Endothelial cell (in vitro differentiated cells): ENCODE measurements at places on chromosomes 6 and 20. TPM values are rescaled to one million over a fixed set of nuclear protein-coding genes. Genes with fewer than 3 reads are reported as not detected.

The BFSP1 gene
- 3.5 TPM for total RNA-seq

The TCF21 gene
- not detected for total RNA-seq

The SPATA25 gene
- 0.62 TPM for total RNA-seq

The CDH4 gene
- total RNA-seq: 0.23 TPM

The TRIM38 gene
- total RNA-seq: 3.8 TPM

The OPRM1 gene
- total RNA-seq: not detected

The GSTA4 gene
- 16.2 TPM for total RNA-seq

The BIRC7 gene
- total RNA-seq: not detected

The SLC12A5 gene
- total RNA-seq: 8.8 TPM

The FHL5 gene
- total RNA-seq: not detected

DNA sequence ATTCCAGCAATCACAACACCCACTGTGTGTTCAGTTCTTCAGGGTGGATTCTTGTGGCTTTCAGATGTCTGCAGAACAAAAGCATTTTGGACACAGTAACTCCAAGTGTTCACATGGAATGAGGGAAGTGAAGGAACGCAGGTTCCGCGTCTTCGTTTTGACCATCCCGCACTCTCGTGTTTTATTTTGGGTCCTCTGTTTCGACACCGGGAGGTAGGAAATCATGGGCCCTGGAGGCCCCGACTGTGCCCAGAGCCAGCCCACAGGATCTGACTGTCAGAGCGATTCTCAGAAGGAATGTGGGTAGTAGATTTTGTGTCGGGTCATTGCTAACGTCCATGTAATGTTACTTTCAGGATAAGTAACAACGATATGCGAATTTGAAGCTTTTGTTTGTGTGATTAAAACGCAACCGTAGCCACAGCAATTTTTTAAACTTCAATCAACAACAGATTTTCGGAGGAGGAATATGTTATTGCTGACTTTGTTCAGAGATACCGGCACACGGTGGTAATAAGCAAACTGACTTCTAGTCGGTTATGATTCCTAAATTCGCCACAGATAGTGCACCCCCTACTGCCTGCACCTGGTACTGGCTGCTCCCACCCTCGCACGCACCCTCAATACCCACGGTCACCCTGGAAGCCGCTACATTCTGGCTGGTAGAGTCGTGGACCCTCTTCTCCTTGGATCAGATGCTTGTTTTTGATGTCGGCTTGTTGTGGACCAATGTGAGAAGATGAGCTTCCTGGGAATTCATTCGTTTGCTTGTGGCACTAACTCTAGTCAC, 10.5 kb downstream of the NPEPL1 start:
- no peak for DNase-seq

DNA sequence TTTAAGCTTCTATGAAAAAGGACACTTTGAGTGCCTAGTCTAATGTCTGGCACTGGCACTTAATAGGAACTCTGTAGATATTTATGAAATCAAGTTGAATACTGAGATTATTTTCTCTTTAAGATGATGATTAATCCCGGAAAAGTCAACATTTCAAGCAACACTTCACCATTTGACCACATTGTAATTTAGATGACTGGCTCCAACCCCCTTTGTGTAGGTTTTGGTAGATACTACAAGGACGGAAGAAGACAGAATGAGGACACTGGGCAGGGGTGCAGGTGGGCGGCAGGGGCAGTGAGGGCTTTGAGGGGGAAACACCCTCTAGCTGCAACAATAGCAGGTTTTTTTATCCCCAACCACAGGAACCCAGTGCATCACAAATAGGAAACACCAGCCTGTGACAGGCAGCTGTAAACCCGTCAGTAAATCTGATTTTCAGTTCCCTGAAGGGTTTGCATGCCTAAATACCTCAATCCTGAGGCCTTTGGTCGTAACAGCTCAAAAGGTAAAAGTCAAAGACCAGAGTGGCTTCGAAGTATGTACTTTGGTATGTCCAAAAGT, 4.6 kb downstream of the DTNBP1 start:
- no peak for DNase-seq

GRCh38 chr20:8148501-8148900, 16.4 kb downstream of the PLCB1 start:
- no peak for DNase-seq

- no peak for DNase-seq
Observed at GRCh38 chr20:49647550-49647949, 66.1 kb downstream of the B4GALT5 start.

DNA sequence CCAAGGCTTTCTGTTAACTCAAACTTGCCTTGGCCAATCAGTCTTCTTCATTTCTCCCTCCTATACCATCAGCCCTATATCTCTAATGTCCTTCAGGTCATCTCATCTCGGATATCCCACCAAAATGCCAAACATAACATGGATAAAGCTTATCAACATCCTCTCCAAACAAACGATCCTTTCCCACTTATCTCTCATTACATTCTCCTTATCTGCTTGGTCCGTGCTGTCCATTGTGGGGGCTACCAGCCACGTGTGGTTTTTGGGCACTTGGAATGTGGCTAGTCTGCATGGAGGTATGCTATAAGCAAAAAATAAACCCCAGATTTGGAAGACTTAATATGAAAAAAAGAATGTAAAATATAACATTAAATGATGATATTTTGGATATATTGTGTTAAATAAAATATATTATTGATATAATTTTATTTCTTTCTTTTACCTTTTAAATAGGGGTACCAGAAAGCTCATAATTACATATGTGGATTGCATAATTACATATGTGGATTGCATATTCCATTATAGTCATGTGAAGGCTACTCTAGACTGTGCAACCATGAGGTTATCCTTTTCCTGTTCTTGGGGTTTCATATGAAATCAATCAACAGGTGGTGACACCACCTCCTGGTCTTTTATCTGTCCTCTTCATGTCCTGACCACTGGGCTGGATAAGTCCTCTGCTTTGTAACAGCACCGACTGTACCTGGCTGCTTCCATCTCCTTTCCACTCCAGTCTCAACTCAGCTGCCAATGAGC, 123.0 kb downstream of the CD83 start:
- no peak for DNase-seq

GRCh38 chr6:137202078-137202477, 17.1 kb downstream of the IFNGR1 start:
- DNase-seq: no peak

GRCh38 chr20:50267041-50267865, 76.6 kb downstream of the CEBPB start:
- no peak for DNase-seq

GRCh38 chr6:64459411-64459944, 823.9 kb downstream of the PHF3 start:
- no peak for DNase-seq

DNA sequence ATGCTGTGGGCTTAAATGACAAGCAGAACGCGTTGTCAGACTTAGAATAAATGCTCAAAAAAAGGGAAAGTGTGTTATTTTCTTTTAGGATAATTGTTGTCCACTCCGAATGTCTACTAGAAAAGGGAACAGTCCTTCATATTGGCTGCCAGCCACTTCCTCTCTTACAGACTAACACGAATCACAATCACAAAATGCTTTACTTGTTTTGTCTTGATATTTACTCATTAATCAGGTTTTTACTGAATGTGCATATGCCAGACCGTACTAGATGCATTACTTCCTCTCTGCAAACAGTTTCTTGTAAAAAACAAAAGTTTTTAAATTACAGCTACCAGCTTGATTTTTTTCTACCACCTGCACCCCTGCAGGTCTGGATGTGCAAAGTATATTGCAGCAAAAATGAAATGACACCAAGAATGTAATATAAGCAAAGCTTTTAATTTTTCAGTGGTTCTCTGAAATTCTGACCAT, 821 bp downstream of the DHX35 start:
- DNase-seq: no peak

- DNase-seq: peak; percentile 49
Observed at GRCh38 chr6:160679402-160679769, 15.3 kb upstream of the LPA start.

DNA sequence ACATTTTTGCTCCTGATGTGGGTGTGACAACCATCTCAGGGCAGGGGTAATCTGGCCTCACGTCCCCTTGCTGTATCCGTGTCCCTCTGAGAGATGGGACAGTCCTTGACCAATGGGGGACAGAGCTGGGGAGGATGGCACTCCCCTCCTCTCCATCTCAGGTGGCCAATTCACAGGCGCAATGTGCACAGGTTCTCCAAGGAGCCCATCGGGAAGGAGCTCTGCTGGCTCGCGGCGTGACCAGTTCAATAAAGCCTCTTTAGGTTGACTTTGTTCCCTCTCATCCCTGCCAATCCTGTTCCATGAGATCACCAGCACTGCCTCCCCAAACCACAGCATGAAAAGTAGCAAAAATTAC, 196.3 kb upstream of the SLC24A3 start:
- DNase-seq: no peak

DNA sequence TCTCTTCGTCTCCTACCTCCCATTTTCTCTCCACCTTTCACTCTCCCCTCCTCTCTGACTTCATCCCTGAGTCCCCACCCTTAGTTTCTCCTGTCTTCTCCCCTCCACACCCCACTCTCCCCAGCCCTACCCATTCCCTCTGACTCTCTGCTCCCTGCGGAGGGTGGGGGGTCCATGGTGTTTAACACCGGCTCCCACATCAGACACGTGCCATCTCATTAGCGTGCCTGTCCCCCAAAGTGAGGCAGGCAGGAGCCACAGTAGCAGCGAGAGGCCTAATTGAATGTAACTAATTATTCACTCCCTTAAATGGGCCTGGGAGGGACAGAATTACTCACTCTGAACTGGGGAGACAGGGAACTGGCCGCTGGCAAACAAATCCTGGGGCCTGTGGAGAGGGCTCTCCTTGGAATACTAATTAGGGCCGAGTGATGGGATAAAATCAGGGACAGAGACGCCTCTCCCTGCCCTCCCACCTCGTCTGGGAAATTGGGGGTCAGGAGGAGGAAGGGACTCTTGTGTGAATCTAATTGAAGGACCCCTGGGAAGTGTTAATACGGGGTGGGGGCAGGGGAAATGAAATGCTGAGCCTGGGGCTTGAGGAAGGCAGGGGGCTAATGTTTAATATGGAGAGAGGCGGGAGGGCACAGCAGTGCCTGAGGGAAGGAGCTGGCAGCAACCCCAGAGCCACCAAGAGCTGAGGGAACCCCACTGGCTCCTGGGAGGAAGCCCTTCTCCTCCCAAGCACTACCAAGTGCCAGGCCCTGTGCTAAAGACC, 17.9 kb downstream of the CD40 start:
- no peak for DNase-seq

GRCh38 chr6:127182501-127182900, 64.0 kb downstream of the RSPO3 start:
- no peak for DNase-seq

GRCh38 chr20:21270806-21271205, 32.3 kb upstream of the XRN2 start:
- no peak for DNase-seq

DNA sequence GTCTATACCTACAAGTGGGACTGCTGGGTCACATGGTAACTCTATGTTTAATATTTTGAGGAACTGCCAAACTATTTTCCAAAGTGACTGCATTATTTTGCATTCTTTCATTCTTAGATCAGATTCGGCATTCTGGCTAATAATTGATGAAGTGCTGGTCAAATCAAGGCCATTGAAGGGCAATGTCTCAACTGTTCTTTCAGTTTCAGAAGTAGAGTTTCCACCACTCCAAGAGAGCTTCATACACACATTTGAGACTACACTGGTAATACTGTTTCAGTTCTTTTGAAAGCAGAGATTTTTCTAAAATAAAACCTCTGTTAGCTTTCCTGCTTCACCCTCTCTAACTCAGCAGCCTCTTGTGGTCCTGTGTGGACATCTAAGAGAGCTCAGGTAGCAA, 154.5 kb downstream of the CFAP61 start:
- no peak for DNase-seq

- no peak for DNase-seq
Observed at GRCh38 chr6:169805242-169805838, 53.9 kb downstream of the ERMARD start.

DNA sequence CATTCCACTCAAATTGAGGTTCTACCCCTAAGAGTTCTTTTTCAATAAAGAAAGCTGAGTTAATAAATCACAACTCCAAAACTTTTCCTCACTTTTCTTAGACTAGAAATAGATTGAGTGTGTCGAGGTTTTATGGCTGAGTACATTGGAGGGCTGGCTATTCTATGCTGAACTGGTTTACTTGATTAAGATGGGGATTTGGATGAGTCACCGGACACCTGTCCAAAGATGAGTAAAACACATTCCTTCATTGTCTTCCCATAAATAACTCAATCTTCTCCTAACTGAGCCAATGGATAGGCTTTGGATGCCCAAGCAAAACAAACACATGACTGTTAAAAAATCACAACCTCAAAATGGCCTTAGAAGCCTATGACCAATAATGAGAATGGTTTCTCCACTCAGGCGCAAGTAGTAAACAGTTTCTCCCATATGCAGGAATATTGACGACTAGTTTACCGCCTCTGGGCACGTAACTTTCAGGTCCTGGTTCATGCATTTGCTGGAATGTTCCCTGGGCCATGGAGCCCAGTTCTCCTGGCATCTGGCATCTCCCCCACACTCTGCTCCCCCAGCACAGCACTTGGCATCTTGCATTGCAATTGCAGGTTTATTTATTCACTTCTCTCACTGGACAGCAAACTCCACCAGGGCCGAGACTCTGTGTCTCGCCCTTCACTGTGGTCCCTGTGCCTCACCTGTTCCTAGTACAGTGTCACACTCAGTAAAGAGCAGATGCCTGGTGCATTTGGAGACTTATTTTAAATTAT, 43.9 kb downstream of the BCAS1 start:
- no peak for DNase-seq

DNA sequence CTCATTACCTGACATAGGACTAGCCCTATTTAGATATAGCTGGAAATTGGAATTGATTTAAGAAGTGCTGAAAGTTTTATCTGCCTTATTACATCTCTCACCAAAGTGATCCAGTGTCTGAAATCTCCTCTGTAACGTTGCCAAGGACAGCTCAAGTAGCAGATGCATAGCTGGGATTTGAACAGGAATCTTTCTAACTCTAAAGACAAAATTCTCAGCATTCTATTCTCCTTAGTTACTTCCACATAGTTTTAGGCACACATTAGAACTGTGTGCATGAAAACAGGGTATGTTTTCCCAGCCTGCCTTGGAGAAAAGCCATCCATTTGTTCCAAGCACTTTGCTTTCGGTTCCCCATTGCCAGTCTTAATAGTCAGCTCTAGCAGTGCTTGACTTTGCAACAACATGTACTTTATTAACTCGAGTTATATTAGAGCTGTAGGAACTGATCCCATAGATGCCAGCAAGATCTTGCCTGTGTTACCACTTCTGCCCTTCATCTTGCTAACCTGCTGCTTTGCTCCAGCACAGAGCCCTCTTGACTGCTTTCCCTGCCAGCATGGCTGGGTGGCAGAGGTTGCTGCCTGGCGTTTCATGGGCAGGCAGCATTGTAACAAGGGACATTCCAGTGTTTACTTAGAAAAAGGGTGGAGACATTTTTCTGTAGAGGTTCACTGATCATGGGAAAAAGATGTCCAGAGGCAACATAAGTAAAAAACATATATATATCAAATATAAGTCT, 56.1 kb upstream of the STMND1 start:
- no peak for DNase-seq

DNA sequence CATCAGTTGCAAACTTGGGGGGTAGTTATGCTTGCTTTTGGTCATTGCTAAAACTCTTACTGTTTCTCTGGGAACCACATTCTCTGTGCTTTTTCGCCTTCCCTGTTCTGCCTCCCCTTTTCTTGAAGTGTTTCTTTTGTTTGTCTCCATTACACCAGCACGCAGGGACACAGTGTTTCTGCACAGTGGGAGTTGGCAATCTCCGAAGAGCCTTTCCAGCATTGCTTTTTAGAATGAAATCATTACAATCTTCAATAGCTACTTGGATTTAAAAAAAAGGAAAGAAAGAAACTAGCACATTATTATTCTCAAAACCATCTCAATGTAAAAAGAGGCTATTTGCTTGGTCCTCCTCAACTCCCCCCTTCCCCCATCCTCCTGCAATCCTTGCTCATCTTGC, 536.7 kb upstream of the MMS22L start:
- no peak for DNase-seq

GRCh38 chr6:118495485-118496280, 52.4 kb upstream of the PLN start:
- no peak for DNase-seq
